ENCODE measurements at places on chromosomes 5 and 9.

GRCh38 chr5:132226516-132227234, 978 bp downstream of the P4HA2 start:
- DNase-seq: no peak

GRCh38 chr5:156322666-156323065, 4.3 kb upstream of the SGCD start:
- no peak for DNase-seq

GRCh38 chr5:89936576-89936975, 473.0 kb downstream of the CETN3 start:
- no peak for DNase-seq

GRCh38 chr5:172805736-172806255, 28.3 kb upstream of the ERGIC1 start:
- no peak for DNase-seq

GRCh38 chr5:131186561-131187256, 16.0 kb downstream of the LYRM7 start:
- DNase-seq: no peak

- DNase-seq: no peak
These were observed 355.5 kb downstream of the TLR4 start for GRCh38 chr9:118059484-118060278.

DNA sequence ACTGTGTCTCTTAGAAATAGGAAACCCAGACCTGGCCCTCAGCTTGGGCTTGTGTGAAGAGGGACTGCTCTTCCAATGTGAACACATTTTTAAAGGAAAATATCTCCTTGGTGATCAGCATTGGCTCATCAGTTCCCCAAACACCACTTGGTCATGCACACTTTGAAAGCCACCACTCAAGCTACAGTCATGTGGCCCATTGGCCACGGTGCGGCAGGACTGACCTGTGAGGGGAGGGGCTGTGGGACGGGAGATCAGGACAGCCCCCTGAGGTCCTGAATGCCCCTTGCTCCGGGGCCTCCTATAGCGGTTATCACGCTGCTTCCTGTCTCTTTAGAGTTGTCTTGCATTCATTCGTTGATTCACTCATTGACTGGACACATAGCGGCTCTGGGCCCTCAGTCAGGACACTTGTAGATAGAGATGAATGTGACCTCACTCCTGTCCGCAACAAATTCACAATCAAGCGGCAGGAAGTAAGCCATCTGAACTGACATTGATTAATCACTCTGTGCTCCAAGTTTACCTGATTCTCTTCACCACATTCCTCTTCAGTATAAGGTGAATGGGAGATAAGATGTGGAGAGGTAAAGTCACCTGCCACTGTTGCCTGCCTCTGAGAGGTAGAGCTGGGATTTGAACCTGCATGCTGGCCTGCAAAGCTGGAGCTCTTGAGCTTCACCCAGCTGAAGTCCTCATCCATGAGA, 73.1 kb downstream of the COL15A1 start:
- DNase-seq: no peak

DNA sequence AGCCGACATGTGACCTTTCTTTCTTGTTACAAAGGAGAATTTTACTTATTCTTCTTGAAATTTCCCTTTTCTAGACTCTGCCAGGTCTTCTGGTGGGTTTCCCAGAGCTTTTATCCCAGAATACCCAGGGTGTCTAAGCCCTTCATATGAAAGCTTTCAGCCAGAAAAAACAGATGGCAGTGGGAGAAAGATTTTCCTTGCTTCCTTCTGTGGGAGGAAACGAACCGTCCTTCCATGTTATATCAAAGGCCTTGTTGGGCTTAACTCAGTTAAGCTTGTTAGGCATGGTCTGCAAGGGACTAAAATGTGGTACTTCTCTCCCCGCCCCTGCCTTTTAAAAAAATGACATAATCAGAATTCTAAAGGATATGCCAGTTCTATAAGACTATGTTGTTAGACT, 47.5 kb downstream of the SPATA31D1 start:
- no peak for DNase-seq

- no peak for DNase-seq
These were observed 70.8 kb downstream of the ERAP1 start for GRCh38 chr5:96736937-96737336.

DNA sequence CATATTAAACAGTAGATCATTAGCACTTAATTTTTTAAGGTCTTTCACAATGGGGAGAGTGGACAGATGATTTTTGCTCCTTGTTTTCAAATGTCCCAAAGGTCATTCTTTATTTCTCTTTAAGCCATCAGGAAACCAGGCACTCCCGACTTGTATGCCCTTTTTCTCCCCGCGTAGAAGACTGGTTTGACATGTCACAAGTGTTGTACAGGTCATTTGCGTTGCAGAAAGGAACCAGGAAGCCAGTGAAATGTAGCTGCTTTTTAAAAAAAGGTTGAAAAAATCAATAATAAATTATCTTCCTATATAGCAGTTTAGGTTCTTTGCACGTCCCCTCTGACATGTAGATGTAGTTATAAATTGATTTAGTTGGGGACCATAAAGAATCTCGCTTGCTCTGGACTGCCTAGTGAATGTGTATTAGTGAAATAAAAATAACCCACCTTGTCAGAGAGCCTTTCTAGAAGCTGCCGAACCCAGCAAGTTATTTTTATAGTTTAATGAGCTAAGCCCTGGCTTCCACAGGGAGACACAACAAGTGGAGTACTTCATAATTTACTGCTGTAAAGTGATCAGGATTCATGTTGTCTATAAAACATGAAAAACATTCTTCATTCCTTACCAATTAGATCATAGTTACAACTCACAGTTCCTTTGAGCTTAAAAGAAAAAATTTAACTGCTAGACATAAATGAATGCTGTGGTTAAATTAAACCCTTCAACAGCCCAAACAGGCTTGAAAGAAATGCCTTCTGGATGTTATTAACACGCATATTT, 404.6 kb downstream of the CSNK1G3 start:
- DNase-seq: no peak

DNA sequence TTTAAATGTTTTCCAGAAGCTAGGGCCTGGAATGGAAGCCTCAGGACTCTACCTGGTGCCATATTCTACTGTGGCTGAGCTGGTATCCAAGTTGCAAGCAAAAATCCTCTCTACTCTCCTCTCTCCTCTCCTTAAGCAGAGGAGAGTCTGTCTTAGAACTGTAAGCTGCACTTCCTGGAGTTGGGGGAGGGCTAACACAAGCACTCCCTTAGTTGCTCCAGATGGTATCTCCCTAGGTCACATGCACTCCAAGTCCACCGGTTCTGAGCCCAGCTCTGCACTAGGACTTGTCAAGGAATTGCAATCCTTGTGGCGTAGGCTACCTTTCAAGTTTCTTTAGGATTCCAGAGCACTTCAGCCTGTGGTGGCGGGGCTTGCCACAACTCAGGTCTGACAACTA, 513.9 kb upstream of the RGMB start:
- no peak for DNase-seq

DNA sequence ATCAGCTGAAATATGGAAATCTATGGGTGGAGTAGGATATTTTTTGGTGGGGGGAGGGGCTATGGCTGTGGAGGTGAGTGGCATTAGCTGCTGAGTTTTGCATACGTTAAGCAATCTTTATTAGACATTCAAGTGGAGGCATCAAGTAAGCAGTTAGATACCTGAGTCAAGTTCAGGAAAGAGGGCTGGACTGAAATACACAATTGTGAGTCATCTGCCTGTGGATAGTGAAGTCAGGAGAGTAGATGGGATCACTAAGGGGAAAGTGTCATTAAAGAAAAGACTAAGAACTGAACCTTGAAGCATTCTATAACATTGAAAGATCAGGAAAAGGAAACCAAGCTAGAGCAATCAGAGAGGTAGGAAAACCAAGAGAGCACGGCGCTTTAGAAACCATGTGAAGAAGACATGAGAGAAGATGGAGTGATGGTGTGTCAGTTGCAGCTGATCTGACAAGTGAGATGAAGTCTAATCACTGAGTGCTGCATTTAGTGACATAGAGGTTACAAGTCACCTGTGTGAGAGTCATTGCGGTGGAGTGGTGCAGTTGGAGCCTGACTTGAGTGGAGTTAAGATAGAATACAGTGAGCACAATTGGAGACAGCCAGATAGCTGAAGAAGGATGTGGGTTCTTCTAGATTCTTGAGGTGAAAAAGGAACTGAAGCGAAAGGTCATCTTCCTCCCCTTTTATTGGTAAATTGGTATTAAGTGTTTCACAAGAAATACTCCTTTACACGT, 88.7 kb downstream of the PIP5K1B start:
- DNase-seq: no peak

GRCh38 chr9:81391457-81391825, 297.9 kb downstream of the TLE1 start:
- no peak for DNase-seq

DNA sequence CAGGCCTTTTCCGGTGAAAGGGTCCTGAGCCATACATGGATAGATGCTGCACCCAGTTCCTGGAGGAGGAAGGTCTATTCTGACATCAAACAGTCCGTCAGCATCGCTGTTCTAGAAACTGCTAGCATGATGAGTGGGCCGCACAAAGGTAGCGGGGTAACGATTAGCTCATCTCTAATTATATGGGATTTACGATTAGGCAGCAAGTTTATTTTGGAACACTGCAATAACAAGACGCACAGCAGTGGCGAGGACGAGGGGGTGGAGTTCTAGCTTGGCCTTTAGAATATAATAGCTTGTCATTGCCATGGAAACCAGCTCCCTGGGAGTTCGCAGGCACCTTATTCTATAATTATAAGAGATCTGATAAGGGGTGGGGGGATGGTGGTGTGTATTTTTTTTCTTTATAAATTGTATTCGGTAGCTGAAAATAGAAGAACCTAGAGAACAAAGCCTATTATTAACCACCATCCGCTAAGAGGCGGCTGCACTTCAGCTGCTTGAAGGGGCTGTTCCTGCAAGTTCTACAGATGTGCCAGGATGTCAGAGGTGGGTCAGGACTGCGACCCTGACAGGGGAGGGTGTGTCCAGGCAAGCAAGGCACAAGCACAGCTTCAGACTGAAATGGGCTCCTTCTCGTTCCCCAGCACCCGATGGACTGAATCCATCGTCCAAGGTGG, 311.0 kb downstream of the AGTPBP1 start:
- no peak for DNase-seq

- DNase-seq: no peak
These were observed 19.4 kb upstream of the FABP6 start for GRCh38 chr5:160209917-160210316.

- DNase-seq: no peak
These were observed 30.7 kb downstream of the RAI14 start for GRCh38 chr5:34686762-34687268.

- DNase-seq: no peak
These were observed 29.3 kb downstream of the CDHR2 start for GRCh38 chr5:176578391-176578808.

GRCh38 chr5:132790201-132790865, 13.3 kb upstream of the SEPTIN8 start:
- no peak for DNase-seq

GRCh38 chr5:169712428-169712827, 75.4 kb downstream of the DOCK2 start:
- no peak for DNase-seq

- DNase-seq: no peak
These were observed 447 bp downstream of the UBLCP1 start for GRCh38 chr5:159263569-159263905.

GRCh38 chr9:121801579-121801978, 150.1 kb downstream of the DAB2IP start:
- DNase-seq: no peak

DNA sequence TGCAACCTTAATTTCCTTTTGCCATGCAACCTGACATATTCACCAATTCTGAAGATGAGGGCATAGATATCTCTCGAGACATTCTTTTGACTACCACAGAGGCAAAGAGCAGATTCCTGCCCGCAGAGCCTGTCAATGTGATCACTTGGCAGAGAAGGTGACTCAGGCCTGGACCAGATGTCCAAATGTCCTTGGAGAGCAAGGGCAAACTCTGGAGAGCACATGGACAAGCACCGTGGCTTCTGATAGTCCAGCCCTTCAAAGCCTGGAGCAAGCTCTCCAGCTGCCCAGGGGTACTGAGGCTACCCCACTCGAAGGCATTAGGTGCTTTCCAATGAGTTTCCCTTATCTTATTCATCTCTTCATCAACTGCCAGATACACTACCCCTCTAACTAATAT, 50.4 kb upstream of the ALDH1B1 start:
- no peak for DNase-seq

- no peak for DNase-seq
These were observed 599 bp downstream of the NMRK1 start for GRCh38 chr9:75087289-75087823.

GRCh38 chr5:60843386-60843935, 608 bp downstream of the ELOVL7 start:
- DNase-seq: no peak

DNA sequence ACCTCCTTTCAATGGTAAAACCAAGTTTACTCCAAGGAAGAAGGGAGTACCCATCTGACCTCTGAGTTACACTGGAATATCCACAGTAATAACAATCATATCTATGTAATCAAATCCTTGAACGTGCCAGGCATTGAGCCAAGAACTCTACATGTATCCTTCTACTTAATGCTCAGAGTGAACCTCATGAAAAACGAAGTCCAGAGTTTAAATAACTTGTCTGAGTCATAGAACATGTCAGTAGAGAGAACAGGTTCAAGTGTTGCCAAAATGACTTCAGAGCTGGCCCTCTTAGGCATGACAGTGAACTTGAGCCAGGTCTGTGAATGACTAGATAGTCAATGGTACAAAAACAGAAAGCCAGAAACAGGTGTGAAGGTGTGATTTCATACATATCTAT, 164.1 kb upstream of the ZNF618 start:
- DNase-seq: no peak

- DNase-seq: no peak
These were observed 138.8 kb upstream of the LMX1B start for GRCh38 chr9:126474786-126475485.

DNA sequence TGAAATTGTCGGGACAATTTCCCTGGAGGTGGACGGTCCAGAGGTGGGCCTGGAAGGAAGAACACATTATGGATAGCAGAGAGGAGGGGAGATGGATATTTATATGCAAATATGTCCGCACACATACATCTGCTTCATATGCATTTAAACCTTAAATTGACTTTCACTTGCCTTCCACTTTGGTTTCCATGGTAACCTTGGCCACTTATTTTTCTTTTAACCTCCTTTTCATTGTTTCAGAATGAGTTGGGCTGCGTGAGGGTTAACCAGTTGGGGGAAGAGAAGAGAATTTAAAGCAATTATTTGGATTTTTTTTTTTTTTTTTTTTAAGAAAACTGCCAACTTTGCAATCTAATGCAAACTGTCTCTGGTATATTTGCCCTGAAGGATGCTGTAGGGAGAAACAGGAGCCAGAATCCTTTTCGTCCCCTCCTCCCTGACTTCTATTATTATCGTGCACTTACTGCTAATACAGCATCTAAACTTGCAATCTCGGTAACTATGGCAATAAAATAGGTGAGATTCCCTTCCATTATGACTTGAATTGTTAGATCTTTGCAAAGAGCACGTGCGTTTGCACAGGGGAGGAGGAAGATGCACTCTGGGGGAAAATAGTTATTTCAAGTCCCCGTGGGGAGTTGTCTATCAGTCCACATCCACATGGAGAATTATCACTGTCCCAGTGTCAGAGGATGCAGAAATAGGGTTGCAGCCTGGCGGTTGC, 35.6 kb downstream of the TLR4 start:
- DNase-seq: no peak

DNA sequence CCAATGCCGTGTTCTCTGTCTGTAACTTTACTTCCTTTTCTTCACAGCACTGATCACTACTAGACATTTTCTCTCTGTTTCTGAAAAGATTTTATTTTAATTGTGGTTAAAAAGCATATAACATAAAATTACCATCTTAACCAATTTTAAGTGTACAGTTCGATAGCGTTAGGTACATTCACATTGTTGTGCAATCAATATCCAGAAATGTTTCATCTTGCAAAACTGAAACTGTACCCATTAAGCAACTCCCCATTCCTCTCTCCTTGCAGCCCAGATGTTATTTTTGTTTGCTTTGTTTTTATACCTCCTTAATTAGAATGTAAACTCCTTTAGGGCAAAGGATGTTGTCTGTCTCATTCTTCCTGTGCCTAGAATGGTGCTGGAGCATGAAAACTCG, 47.5 kb downstream of the COL27A1 start:
- no peak for DNase-seq
